Dermis microvascular lymphatic vessel endothelial cell (primary cell): ENCODE measurements at places on chromosomes 11 and 22. TPM values are rescaled to one million over a fixed set of nuclear protein-coding genes. Genes with fewer than 3 reads are reported as not detected.

Gene SCGB1D2
- not detected in 2 replicates for total RNA-seq

Gene PPP6R2
- total RNA-seq: 39.4 and 58.5 TPM in 2 replicates

- peak; percentile 93 for DNase-seq
These were observed 64.6 kb downstream of the ARHGEF12 start for GRCh38 chr11:120400564-120401364.

DNA sequence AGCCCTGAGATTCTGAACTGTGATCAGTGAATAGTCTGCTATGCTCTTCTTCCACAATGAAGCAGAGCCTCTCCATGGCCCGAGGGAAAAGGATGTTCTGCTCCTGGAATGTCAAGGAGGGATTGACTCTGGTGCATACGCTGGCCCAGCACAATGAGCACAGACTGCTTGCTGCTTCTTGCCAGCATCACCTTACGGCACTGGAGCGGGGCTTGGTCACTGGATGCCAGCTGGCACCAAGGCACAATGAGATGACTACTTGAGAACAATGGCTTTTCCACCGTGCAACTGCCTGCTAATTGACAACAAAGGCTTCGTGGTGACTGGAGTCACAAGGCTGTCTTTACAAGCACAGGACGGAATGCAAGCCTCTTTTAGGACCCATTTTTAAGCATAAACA lies 139.2 kb downstream of the DSCAML1 start:
- DNase-seq: no peak

Gene ST14
- under 0.01 and 0.13 TPM in 2 replicates for total RNA-seq

Gene CCND1
- 222 and 302 TPM in 2 replicates for total RNA-seq

Gene APOBEC3B
- total RNA-seq: 0.76 and 1.3 TPM in 2 replicates
